ENCODE measurements at places on chromosomes 1 and 21. TPM values are rescaled to one million over a fixed set of nuclear protein-coding genes. Genes with fewer than 3 reads are reported as not detected.

- H3K4me3 ChIP-seq = no peak overlapping the region
- H3K4me1 ChIP-seq = no peaks in the 10 kb centered on the region
- no peaks in the 10 kb centered on the region for H3K27me3 ChIP-seq
- no peaks in the 10 kb centered on the region for H3K36me3 ChIP-seq
Measured at GRCh38 chr1:219639876-219640577, 27.1 kb upstream of the ZC3H11B start.

Gene S100A7
- total RNA-seq = not detected

- H3K36me3 ChIP-seq = no peaks in the 10 kb centered on the region
- no peaks in the 10 kb centered on the region for H3K4me1 ChIP-seq
- DNase-seq = no peak
Measured at GRCh38 chr1:67650061-67650460, 34.9 kb upstream of the GADD45A start.

DNA sequence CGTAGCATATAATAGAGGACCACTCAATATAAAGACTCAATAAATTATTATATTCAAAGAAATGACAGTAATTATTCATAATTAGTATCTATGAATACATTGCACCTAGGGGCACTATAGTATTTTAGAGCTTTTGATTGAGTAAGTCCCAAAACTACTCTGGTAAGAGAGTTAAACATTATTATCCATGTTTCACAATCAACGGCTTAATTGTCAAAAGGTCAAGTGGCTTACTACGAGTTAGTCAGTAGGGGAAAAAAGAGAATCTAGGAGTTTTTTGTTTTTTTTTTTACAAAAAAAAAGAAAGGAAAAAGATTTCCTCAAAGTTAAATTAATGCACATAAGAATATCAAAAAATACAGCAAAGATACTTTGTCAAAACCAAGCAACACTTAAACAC is 20.4 kb upstream of the LAMC1 start:
- H3K36me3 ChIP-seq = peaks cover 1% of the 10 kb centered on the region
- no peak for DNase-seq
- H3K27ac ChIP-seq = no peak overlapping the region
- H3K4me1 ChIP-seq = no peaks in the 10 kb centered on the region
- no peak overlapping the region for H3K4me3 ChIP-seq

- H3K27ac ChIP-seq = no peak within 1 kb of the TSS
- H3K4me3 ChIP-seq = peak within 1 kb of the TSS; percentile 67
- peaks cover 51% of the 10 kb centered on the region for H3K4me1 ChIP-seq
- no peaks in the 10 kb centered on the region for H3K36me3 ChIP-seq
Measured at GRCh38 chr1:173206816-173207568, at the start of gene TNFSF4. Gene TNFSF4, minus strand, starts transcription at chr1:173207331. Its CDS starts 155 bp downstream, at chr1:173207176.

Gene HUNK
- total RNA-seq = not detected
